Activated T-cell treated with anti-CD3 and anti-CD28 coated beads, Interleukin-2, amount 50 U/mL, for 72 hours (primary cell): ENCODE measurements at places on chromosomes 2 and 18. TPM values are rescaled to one million over a fixed set of nuclear protein-coding genes. Genes with fewer than 3 reads are reported as not detected.

Gene FAM117B
- total RNA-seq: 16.7 TPM

- DNase-seq: no peak
- no peak overlapping the region for H3K4me3 ChIP-seq
- no peaks in the 10 kb centered on the region for H3K36me3 ChIP-seq
Observed at GRCh38 chr2:33115728-33116127, 169.0 kb downstream of the LTBP1 start.

DNA sequence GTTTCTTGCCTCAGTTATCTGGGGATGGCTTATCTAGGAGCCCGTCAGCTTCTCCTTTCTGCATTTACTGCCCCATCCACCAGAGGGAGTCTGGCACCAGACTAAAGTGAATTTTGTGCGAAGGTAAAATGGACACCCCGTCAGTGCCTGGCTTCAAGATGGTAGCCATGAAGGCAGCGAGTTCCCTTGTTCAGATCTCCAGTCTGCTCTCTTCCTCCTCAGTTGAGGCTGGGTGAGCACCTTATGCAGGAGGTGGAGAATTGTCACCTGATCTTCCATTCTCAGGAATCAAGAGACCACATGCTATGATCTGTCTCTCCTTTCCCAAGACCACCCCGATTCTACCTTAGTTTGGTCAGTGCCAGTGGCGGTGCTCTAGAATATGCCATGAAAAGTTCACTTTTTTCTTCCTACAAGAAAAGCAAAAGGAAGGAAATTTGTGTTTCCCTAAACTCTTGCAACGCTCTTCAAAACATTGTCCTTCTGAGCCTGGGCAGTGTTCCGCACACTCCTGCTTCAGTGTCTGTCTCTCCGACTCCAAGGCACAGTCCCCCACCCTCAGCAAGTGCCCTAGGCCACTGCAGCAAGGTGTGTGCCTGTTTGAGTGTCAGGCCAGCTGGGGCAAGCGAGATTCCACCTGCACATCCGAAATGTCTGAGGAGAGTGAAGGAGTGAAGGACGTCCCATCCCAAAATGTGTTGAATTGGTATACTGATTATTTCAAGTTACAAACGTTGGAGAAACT, 168.6 kb downstream of the SS18 start:
- H3K27me3 ChIP-seq: peaks cover 7% of the 10 kb centered on the region
- no peaks in the 10 kb centered on the region for H3K4me1 ChIP-seq
- no peak overlapping the region for H3K4me3 ChIP-seq

Gene HAAO
- total RNA-seq: 0.65 TPM

DNA sequence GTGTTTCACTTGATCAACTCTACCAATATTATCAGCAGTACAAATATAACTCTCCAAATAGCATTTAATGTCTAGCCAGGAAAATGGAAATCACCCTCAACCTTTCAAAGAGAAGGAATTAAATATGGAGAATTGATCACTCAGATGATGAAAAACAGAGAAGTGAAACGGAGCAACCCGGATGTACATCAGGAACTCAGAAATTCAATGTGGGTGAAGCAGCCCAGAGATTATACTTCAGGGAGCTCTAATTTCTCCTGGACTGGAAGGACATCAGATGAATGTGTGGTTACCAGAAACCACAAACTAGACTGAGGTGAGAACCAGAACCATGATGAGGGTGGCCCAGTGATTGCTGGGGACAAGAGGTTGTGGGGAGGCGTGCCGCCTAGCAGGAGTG, 35.5 kb upstream of the COBLL1 start:
- no peaks in the 10 kb centered on the region for H3K4me1 ChIP-seq
- H3K27ac ChIP-seq: no peak overlapping the region
- H3K36me3 ChIP-seq: no peaks in the 10 kb centered on the region
- no peak for DNase-seq
- H3K27me3 ChIP-seq: no peaks in the 10 kb centered on the region
- no peak overlapping the region for H3K4me3 ChIP-seq
